ENCODE measurements at places on chromosomes 7 and 10.

- DNase-seq, result no peak
These were observed 7.6 kb downstream of the ARMC10 start for GRCh38 chr7:103082497-103082896.

GRCh38 chr10:77926566-77927401 lies at the start of gene DLG5:
Gene DLG5 (minus strand): TSS chr10:77926755. CDS start chr10:77926520, 235 bp downstream.
- no peak for DNase-seq

DNA sequence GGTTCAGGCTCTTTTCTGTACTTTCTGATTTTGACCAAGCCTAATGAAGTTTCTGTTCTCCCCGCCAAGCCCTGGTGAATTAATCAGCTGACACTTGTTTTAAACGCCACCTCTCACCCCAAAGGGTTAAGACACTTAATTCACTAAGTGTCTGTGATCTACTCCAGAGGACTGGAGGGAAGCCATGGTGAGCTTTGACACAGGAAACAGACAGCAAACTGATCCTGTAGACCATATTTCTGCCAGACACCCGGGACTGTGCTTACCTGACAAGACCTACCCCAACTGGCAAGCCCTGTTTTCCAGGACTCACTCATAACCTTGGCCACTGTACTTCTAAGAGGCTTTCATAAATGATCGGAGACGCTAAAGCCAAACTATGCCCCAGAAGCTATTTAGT lies 126.0 kb downstream of the STRA8 start:
- DNase-seq, result no peak

- no peak for DNase-seq
These were observed 43.5 kb downstream of the NHLRC2 start for GRCh38 chr10:113897693-113898618.

GRCh38 chr7:156496865-156497264 lies 143.7 kb upstream of the RNF32 start:
- no peak for DNase-seq

DNA sequence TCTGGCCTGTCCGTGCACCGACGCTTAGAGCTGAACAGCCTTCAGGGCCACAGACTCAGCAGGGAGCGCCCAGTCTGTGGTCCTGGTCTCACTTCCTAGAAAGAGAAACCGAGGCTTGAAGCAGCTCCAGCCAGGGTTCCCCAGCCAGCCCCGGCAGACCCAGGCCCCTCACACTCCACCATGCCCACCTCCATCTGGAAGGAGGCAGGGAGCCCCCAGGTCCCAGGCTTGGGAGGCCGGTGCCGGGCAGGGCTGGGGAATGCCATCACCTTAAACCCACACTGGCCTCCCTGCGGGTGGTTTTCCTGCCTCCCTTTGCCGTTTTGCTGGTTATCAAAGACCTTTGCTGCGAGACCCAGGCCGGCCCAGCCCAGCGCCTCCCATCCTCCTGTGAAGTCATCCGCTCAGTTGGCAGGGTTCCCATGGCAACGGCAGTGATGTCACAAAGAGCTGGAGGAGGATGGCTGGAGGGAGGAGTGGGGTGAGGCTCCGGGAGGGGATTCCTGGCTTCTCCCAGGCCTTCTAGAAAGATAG lies 24.0 kb downstream of the ELFN1 start:
- DNase-seq, result no peak

GRCh38 chr10:91103384-91104192 lies 116.9 kb upstream of the PCGF5 start:
- no peak for DNase-seq

DNA sequence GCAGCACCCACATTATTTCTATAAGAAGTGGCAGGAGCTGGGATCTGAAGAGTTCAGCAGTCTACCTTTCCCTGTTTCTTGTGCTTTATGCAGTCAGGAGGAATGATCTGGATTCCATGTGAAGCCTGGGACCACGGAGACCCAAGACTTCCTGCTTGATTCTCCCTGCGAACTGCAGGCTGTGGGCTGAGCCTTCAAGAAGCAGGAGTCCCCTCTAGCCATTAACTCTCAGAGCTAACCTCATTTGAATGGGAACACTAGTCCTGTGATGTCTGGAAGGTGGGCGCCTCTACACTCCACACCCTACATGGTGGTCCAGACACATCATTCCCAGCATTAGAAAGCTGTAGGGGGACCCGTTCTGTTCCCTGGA lies 874 bp upstream of the RBP3 start:
- no peak for DNase-seq

DNA sequence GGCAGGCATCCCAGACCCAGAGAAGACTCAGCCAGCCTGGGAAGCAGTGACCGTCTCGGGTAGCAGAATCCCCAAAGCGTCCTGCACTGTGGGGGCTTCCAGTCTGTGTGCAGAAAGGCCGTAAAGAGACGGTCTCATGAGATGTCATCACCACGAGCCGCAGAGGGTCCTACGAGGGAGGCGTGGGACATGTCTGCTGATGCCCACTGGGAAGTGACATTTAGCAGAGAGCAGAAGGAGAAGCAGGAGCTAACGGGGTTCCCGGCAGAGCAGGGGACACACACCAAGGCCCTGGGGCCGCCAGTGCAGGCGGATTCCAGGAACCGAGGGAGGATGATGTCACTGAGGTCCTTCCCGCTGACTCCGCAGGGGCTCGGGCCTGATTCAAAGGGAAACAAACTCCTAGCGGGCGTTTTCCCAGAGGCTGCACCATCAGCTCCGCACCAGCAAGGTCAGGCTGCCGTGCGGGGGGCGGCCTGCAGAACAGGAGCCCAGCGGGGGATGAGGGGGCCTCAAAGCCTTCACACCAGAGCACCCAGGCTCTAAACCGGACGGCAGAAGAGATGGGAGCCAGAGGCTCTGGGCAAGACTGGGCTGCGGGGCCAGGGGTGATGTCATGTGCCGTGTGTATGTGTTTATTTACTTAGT lies 85.4 kb upstream of the PDGFA start:
- DNase-seq, result peak; percentile 66

- no peak for DNase-seq
These were observed 249.8 kb upstream of the HPS1 start for GRCh38 chr10:98696516-98696915.

DNA sequence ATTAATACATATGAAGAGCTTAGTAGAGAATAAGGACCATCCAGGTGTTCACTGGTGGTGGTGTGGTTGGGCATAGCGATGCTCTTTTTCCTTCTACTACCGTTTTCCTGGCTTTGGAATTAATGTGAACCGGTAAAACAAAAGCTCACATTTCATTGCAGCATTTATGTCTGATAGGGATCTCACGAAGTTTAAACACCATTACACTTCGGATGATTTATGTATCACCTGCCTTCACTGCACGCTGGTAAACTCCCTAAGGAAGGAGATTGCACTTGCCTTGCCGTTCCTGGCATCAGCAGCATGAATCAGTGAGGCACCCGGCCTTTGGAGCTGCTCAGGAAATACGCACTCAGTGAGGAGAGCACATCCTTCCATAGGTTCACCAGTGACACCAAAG lies 47.5 kb downstream of the WIPF3 start:
- DNase-seq, result no peak

DNA sequence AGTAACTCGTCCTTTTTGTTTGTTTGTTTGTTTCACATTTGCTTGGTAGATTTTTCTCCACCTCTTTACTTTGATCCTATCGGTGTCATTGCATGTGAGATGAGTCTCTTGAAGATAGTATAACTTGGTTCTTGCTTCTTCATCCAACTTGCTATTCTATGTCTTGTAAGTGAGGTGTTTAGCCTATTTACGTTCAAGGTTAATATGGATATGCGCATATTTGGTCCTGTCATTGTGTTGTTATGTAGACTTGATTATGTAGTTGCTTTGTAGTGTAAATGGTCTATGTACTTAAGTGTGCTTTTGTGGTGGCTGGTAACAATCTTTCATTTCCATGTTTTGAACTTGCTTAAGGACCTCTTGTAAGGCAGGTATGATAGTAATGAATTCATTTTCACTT lies 192.8 kb upstream of the MAGI2 start:
- no peak for DNase-seq

- no peak for DNase-seq
These were observed 22.5 kb downstream of the LRRC27 start for GRCh38 chr10:132354356-132355094.

DNA sequence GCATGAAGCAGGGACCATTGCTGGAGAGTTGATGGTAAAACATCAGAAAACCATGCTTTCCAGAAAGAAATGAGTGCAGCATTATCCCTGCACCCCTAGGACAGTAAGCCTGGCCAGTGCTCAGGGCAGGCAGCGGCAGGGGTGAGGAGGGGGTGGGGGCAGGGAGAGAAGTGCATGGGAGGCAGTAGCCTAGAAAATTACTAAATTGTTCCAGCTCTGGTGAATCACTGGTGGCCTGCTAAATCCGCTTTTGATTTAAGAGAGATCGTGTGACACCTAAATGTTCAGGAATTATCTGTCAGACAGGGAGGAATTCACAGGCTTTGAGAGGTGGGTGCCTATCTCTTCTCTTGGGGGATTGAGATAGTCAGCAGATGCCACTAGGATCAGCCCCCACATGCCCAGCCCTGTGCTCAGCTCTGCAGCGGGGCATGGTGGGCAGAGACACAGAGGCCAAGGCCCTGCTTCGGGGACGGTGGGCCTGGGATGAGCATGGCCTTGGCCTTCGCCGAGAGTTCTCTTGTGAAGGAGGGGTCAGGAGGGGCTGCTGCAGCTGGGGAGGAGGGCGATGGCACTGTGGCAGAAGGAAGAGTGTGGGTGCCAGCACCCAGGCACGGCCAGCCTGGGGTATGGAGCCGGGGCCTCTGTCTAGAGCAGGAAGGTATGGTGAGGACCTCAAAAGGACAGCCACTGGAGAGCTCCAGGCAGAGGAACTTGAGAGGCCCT lies 5.0 kb upstream of the AQP1 start:
- no peak for DNase-seq

DNA sequence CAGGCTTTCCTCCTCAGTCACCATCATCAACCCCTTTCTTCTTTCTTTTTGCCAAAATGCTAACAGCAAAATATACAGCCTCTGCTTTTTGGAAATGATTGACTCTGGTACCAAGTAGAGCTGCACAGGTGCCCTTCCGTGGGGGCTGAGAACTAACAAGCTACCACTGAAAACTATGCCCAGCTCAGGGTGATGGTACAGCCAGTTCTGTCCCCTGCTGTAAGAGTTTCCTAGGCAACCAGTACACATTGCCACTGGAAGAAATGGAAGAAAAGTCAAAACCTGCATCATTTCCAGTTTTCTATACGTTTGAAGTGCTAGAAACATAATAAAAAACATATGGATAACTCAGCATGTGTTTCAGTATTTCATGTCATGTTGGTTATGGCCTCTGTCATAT lies 297.5 kb downstream of the PRKG1 start:
- peak; percentile 12 for DNase-seq

- no peak for DNase-seq
These were observed 34.2 kb upstream of the GNA12 start for GRCh38 chr7:2878306-2878705.

DNA sequence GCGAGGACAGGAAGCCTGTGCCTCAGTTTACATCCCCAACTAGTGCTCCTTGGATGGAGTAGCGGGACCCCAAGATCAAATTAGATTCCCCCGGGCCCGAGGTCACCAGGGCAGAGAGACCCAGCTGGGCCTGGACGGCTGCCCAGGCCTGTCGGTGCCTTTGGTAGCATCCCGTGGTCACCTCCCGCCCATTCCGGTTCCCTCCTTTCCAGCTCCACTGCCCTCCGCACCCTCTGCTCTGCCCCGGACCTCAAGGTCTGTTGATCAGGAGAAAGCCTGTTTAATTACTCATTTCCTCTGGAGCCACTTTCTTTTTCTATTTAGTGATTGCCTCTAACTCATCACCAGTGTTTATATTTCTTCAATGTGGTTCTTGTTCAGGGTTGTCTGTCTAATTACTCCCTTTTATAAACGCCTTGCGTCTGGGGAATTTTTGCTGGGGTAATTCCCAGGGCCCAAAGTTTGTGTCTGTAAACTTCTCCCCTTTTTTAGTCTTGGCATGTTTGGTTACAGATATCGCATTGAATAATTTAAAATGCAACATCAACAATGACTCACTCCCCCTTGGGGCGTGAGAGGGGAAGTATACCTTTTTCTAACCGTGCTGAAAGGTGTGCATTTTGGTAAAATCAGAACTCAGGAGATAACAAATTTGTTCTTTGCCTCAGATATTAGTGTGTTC lies 1.9 kb downstream of the FOXK1 start:
- no peak for DNase-seq

GRCh38 chr10:104899779-104900178 lies 258.7 kb downstream of the SORCS3 start:
- no peak for DNase-seq

DNA sequence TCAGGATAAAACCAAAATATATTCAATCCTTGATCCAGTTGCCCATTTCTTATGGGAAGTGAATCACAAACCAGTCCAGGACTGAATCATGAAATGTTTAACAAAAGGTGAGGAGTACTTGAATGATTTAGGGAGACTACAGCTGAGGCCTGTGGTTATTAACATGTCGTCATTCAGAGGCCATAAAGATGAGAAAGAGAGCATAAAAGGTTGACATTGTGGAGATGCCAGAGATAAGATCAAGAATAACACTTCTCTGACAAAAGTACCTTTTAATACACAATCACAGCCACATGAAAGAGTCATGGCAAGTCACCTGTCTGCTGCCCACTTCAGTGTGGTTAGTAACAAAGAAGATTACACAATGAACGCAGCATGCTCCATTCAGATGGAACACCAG lies 1195.7 kb upstream of the SORCS1 start:
- no peak for DNase-seq

- DNase-seq, result no peak
These were observed 66.2 kb downstream of the FAM53B start for GRCh38 chr10:124677749-124678556.

DNA sequence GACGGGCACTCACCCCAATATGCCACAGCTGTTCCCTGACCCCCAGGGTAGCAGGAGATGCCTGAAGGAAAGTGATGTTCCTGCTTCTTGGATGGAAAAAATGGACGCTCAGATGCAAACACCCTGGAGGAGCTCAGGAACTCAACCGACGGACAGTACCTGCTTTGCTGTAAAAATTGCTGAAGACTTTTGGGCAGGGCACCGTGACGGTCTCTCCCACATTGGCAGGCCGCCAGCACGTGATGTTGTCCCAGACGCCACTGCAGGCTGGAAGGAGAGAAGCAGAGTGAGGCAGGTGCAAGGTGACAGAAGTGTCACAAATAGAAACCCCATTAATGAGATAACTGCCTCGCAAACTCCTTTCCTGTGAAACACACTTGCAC lies 35.0 kb downstream of the VIPR2 start:
- DNase-seq, result no peak

GRCh38 chr7:447523-447922 lies 72.1 kb downstream of the PDGFA start:
- no peak for DNase-seq

DNA sequence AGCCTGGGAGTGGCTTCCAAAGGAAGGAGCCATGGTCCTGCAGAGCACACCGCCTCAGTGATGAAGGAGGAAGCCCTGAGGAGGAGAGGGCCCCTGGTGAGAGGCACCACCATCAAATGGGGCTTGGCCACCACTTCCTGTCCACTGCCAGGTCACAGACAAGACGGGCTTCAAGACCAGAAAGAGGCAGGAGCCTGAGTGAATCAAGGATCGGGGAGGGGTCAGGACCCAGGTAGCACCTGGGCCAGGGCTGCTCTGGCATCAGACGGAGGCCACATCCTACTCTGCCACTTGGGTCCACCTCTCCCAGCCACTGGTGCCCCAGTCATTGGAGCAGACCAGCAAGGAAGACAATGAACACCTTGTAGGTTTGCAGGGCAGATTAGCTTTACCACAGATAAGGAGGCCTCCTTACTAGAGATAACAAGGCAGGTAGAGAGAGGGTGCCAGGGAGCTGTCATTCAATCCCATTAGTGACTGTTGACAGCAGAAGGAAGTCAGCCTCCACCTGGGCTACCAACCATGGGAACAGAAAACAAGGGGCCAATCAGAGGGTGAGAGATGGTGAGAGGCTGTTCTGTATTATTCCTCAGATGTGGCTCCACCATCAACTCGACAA lies 143.4 kb downstream of the TNS3 start:
- no peak for DNase-seq

GRCh38 chr7:96200740-96201139 lies 121.2 kb downstream of the SLC25A13 start:
- DNase-seq, result no peak

Measured in brain pericyte (primary cell).